ENCODE measurements at places on chromosomes 6 and 20. TPM values are rescaled to one million over a fixed set of nuclear protein-coding genes. Genes with fewer than 3 reads are reported as not detected.
A peak's percentile ranks its signal among the peaks of the same experiment; 100 is the strongest.

SLC35D3 gene
- not detected for total RNA-seq

- peak; percentile 80 for DNase-seq
These were observed 262.1 kb downstream of the HACE1 start for GRCh38 chr6:104597541-104598050.

DNA sequence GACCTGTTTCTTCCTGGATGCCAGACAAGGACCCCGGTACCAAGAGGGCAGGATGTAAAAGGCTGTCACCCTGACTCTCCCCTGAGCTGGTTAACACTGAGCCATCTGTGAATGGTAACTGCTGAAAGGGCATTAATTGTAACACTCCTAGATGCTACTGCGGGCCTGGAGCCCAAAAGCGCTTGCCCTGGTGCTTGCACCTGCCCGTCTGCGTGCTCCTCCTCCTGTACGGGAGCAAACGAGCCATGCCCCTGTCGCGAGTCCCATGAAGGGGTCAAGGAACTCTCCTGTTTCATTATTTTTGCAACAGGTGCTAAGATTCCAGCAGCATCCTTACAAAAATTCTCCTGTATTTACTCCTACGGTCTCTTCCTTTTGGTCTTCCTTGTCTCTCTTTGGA lies 140.0 kb upstream of the LAMA2 start:
- DNase-seq: no peak

TPD52L1 gene
- 248 TPM for total RNA-seq

- no peak for DNase-seq
These were observed 16.0 kb downstream of the MYH7B start for GRCh38 chr20:34971561-34972235.

DNA sequence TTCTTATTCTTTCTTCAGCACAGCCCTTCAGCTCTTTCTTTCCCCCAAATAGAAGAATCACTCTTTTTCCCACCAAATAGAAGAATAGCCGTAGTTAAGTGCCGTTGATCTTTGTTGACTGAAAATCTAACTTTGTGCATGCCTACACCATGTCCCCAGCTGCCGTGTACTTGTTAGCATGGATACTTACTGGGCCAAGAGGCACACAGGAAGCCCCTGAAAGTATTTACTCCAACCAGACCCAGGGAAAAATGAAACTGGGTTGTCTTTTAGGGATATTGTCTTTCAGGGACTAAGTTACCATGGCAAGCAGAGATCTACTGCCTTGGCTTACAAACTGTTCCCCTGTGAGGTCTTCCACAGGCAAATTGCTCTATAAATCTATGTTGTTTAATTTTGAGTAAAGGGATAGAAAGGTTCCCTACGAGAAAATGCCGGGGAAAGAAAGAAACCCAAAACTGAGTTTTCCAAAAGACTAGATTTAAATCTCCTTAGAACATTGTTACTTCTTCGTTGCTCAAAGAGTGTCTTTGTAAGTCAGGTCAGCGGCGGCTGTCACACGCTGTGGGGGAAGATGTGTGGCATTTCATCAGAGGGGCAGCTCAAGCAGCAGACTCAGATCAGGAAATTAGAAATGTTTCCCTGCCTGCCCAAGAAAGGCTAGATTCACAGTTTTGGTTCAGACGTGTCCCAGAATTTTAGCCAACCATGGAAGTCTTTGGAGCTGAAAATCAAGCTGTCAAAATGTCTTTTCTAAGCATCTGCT lies 188.2 kb upstream of the PRND start:
- no peak for DNase-seq

ENPP4 gene
- not detected for total RNA-seq

DNA sequence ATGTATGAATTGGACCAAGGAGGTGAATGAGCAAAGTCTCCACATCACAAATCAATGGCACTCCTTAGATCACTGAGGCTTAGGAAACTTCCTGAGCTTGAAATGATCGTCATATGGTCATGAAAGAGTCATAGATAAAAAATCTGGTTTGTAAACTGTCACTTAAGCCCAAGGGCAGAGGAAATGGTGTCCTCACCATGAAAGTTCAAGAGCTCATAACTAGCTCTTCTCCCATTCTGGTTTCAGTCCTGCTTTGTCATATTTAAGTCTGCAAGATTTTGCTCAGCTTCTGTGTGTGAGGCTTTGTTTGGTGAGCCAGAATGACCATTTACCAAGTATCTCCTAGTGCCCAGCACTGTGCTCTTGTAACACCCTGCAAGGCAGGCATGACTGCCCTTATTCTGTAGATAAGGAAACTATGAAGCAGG lies 60.5 kb downstream of the GJA10 start:
- DNase-seq: no peak

NFS1 gene
- 89.4 TPM for total RNA-seq

DNA sequence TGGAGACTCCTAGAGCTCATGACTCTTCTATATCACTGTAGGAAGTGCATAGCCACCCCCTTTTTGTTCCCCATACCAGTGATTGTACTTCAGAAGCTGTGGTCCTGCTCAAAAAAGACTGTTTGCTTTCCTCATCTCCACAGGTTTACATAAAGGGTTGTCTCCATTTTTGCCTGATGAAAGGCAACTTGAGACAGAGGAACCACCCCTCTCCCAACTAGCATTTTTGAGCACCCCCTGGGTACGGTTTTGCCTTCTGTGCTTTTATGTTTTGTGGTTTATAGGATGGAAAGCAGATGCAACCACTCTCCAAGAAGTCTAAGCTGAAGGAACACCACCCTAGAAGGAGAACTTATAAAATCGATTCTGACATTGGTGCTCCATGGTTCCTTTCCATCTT lies 127.7 kb upstream of the SUPT3H start:
- no peak for DNase-seq

Data from G401 (cell line).